Activated naive CD8-positive, alpha-beta T cell treated with anti-CD3 and anti-CD28 coated beads for 36 hours (primary cell): ENCODE measurements at places on chromosomes 3 and 15. TPM values are rescaled to one million over a fixed set of nuclear protein-coding genes. Genes with fewer than 3 reads are reported as not detected.

- H3K27me3 ChIP-seq, result peaks cover 61% of the 10 kb centered on the region
- H3K36me3 ChIP-seq, result no peaks in the 10 kb centered on the region
- H3K4me3 ChIP-seq, result peak overlapping the region; percentile 51
- no peak for DNase-seq
These were observed 1.1 kb downstream of the THSD4 start for GRCh38 chr15:71116366-71116765.

DNA sequence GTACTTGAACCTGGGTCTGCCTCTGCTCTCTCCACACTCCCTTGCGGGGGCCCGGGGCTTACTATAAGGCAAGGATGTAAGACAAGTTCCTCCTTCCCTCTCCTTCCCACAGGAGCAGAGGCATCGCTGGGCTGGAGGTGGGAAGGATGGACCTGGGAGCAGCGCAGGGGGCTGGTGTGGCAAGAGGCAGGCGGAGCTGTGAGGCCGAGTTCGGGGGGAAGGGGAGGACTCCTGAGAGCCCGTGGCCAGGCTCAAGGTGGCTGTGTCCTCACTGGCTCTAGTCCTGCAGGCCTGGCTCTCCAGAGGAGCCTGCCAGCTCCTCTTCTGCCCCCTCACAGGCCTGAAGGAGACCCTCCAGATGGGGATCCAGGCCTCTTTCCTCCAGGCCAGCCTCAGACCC lies 1.0 kb upstream of the NR2E3 start:
- H3K4me3 ChIP-seq, result no peak overlapping the region
- no peaks in the 10 kb centered on the region for H3K36me3 ChIP-seq
- no peaks in the 10 kb centered on the region for H3K4me1 ChIP-seq
- no peak for DNase-seq
- no peak overlapping the region for H3K27ac ChIP-seq
- H3K27me3 ChIP-seq, result no peaks in the 10 kb centered on the region

GRCh38 chr15:40282147-40282868 lies 556 bp downstream of the ANKRD63 start:
- no peaks in the 10 kb centered on the region for H3K36me3 ChIP-seq
- peak; percentile 62 for DNase-seq
- peaks cover 8% of the 10 kb centered on the region for H3K4me1 ChIP-seq

DNA sequence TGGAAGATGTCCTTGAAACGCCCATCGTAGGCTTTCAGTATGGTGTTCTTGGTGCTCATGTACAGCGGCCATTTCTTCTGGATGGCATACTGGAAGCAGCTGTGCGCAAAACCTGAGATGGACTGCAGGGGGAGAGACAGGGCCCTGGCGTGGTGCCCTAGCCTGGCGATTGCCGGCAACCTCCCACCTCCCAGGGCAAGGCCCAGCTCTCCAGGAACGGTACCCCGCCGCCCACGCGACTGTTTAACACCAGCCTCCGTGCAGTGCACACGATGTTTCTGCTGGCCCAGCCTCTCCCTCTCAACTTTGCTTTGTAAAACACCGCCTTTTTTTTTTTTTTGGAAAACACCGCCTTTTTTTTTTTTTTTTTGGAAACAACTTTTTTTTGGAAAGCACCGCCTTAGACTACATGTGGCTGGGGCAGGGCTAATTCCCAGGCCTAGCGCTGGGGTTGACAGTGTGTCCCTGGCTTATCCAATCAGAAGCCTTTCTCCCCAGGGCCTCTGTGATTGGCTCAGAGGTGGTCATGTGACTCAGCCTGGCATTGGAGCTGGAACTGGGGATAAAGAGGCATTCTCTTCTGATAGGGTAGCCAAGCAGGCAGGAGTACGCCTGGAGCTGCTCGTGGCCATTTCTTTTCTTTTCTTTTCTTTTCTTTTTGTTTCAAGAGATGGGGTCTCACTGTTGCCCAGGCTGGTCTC lies 14.7 kb downstream of the IDH2 start:
- DNase-seq, result peak; percentile 42
- H3K4me1 ChIP-seq, result peaks cover 3% of the 10 kb centered on the region
- no peak overlapping the region for H3K4me3 ChIP-seq
- H3K36me3 ChIP-seq, result peaks cover 23% of the 10 kb centered on the region
- H3K27ac ChIP-seq, result no peak overlapping the region
- H3K27me3 ChIP-seq, result no peaks in the 10 kb centered on the region

GRCh38 chr3:127195417-127195816 lies 2.5 kb downstream of the PRR23E start:
- DNase-seq, result no peak
- no peaks in the 10 kb centered on the region for H3K4me1 ChIP-seq
- H3K27ac ChIP-seq, result no peak overlapping the region
- H3K27me3 ChIP-seq, result peaks cover 11% of the 10 kb centered on the region
- no peaks in the 10 kb centered on the region for H3K36me3 ChIP-seq
- H3K4me3 ChIP-seq, result no peak overlapping the region

- H3K36me3 ChIP-seq, result no peaks in the 10 kb centered on the region
- no peak overlapping the region for H3K27ac ChIP-seq
- peaks cover 7% of the 10 kb centered on the region for H3K27me3 ChIP-seq
- H3K4me1 ChIP-seq, result no peaks in the 10 kb centered on the region
- no peak overlapping the region for H3K4me3 ChIP-seq
These were observed 27.0 kb upstream of the TFG start for GRCh38 chr3:100682056-100682853.

DNA sequence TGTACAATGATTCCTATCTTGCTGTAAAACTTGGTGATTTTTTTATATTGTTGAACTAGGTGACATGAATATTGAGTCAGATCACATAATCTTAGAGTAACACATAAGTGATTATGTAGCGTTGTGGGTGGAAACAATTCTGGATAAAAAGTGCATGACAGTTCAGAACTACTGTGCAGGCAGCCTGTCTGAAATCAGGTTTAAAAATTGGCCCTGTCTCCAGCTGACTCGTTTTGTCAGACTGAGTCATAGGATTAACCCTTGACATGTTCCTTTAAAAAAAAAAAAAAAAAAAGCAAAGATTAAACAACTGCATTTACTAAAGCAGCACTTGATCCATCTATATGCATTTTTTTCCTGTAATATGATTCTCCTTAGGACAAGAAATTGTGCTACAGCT lies 160.0 kb upstream of the CGNL1 start:
- H3K4me3 ChIP-seq, result no peak overlapping the region
- H3K36me3 ChIP-seq, result no peaks in the 10 kb centered on the region

DNA sequence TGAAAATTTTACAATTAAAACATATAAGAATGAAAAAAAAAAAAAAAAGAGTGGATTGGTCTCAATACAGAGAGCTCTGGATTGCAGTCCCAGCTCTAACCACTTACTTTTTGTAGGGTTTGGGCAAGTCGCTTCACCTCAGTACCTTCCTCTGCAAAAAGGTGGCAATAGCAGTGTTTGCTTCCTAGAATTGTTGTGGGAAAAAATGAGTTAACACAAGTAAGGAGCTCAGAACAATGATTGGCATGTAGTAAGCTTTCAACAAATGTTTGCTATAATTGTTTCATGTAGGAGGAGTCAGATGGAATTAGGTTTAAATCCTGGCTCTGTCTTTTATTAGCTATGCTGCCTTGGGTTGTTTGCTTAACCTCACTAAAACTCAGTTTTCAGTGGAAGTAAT lies 425.2 kb upstream of the TBL1XR1 start:
- H3K4me1 ChIP-seq, result peaks cover 24% of the 10 kb centered on the region
- no peaks in the 10 kb centered on the region for H3K27me3 ChIP-seq
- no peaks in the 10 kb centered on the region for H3K36me3 ChIP-seq
- H3K27ac ChIP-seq, result no peak overlapping the region
- no peak for DNase-seq

- DNase-seq, result no peak
- no peak overlapping the region for H3K27ac ChIP-seq
- H3K36me3 ChIP-seq, result peaks cover 4% of the 10 kb centered on the region
- H3K27me3 ChIP-seq, result no peaks in the 10 kb centered on the region
These were observed 258.6 kb downstream of the TIGIT start for GRCh38 chr3:114552527-114552812.

Gene PDIA5
- total RNA-seq, result 17.8 TPM

Gene CAV3
- total RNA-seq, result not detected
